ENCODE measurements at places on chromosomes 3 and 15. TPM values are rescaled to one million over a fixed set of nuclear protein-coding genes. Genes with fewer than 3 reads are reported as not detected.

The DUOXA2 gene
- not detected for polyA plus RNA-seq

The ALPK3 gene
- 15.9 TPM for polyA plus RNA-seq

The CYP19A1 gene
- polyA plus RNA-seq: 0.39 TPM

The ATP1B3 gene
- 183 TPM for polyA plus RNA-seq

The EPB42 gene
- polyA plus RNA-seq: 1.3 TPM

The GNAI2 gene
- 230 TPM for polyA plus RNA-seq

The CPNE4 gene
- 0.28 TPM for polyA plus RNA-seq

The SOX14 gene
- not detected for polyA plus RNA-seq

The DPPA4 gene
- polyA plus RNA-seq: 5.2 TPM

The ANKDD1A gene
- 4.5 TPM for polyA plus RNA-seq

The QTRT2 gene
- 24.9 TPM for polyA plus RNA-seq

The DISP2 gene
- polyA plus RNA-seq: 0.51 TPM

The MYL3 gene
- polyA plus RNA-seq: 22.2 TPM

The PLSCR5 gene
- not detected for polyA plus RNA-seq

The PYGO1 gene
- 16.5 TPM for polyA plus RNA-seq

The NRROS gene
- 2.6 TPM for polyA plus RNA-seq

The C3orf80 gene
- polyA plus RNA-seq: 0.25 TPM

The KNG1 gene
- 144 TPM for polyA plus RNA-seq

The TMEM108 gene
- 2.3 TPM for polyA plus RNA-seq

The LTK gene
- polyA plus RNA-seq: 1.6 TPM

The GABRA5 gene
- 0.11 TPM for polyA plus RNA-seq

The CTXN2 gene
- polyA plus RNA-seq: not detected

The XCR1 gene
- 0.26 TPM for polyA plus RNA-seq

The C3orf62 gene
- polyA plus RNA-seq: 10.0 TPM

The MEIS2 gene
- polyA plus RNA-seq: 136 TPM

The CP gene
- 0.41 TPM for polyA plus RNA-seq

The LARP6 gene
- 18.2 TPM for polyA plus RNA-seq

The CFAP161 gene
- 0.37 TPM for polyA plus RNA-seq

The ZNF385D gene
- polyA plus RNA-seq: 16.3 TPM

The DUOX1 gene
- 3.1 TPM for polyA plus RNA-seq

The EXD1 gene
- polyA plus RNA-seq: not detected

The C3orf22 gene
- 0.11 TPM for polyA plus RNA-seq

The SCAPER gene
- 25.8 TPM for polyA plus RNA-seq

The PLS1 gene
- 29.7 TPM for polyA plus RNA-seq

The ACOX2 gene
- 38.7 TPM for polyA plus RNA-seq

The TRIM69 gene
- polyA plus RNA-seq: 29.9 TPM

The MKRN3 gene
- 1.8 TPM for polyA plus RNA-seq

The ZFYVE19 gene
- polyA plus RNA-seq: 26.0 TPM

The GOLGA6A gene
- 0.26 TPM for polyA plus RNA-seq

The CTNNB1 gene
- polyA plus RNA-seq: 522 TPM

The HIGD2B gene
- not detected for polyA plus RNA-seq

The GRIP2 gene
- polyA plus RNA-seq: 1.0 TPM

The FBLN2 gene
- 21.2 TPM for polyA plus RNA-seq

The UBR1 gene
- 22.6 TPM for polyA plus RNA-seq

The PRSS50 gene
- 2.4 TPM for polyA plus RNA-seq

The PAK6 gene
- 5.8 TPM for polyA plus RNA-seq

The ANXA2 gene
- polyA plus RNA-seq: 675 TPM

The FRMD5 gene
- 0.90 TPM for polyA plus RNA-seq

The PRTG gene
- polyA plus RNA-seq: 12.3 TPM

The RTP4 gene
- 0.71 TPM for polyA plus RNA-seq

The SHQ1 gene
- 25.3 TPM for polyA plus RNA-seq

The EIF5A2 gene
- 8.1 TPM for polyA plus RNA-seq

The SPATA12 gene
- polyA plus RNA-seq: not detected

The TMEM212 gene
- not detected for polyA plus RNA-seq

The ZPLD1 gene
- 0.82 TPM for polyA plus RNA-seq

The MYRIP gene
- polyA plus RNA-seq: 2.1 TPM

The AADAC gene
- polyA plus RNA-seq: 0.24 TPM

Measured in right renal cortex interstitium (tissue), 3 donors.